Activated T-cell treated with anti-CD3 and anti-CD28 coated beads, Interleukin-2, amount 50 U/mL, for 72 hours (primary cell): ENCODE measurements at places on chromosomes 4 and X. TPM values are rescaled to one million over a fixed set of nuclear protein-coding genes. Genes with fewer than 3 reads are reported as not detected.

Gene INTS6L
- total RNA-seq = 28.6 TPM

Gene MRFAP1L1
- 57.7 TPM for total RNA-seq

Gene CPZ
- not detected for total RNA-seq

Gene RBM47
- total RNA-seq = 10.9 TPM

Gene BEND2
- total RNA-seq = not detected

GRCh38 chr4:97548943-97549583 is 594.2 kb downstream of the STPG2 start:
- DNase-seq = no peak

DNA sequence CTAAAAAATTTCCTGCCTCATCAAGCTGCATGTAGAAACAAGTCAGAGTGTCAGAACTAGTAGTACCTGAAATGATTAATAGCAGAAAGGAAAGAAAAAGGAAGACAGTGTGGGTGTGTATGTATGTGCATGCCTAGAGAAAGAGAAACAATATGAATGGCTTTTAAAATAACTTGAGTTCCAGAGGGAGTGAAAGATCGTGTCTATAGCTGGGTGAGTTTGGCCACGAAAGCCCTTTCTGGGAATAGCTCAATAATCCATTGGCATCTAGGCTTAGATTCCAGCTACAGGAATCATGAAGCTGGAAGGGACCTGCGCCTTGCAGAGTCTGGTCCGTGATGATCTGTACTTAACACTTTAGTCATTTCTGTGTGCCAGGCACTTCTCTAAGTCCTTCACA is 195.6 kb downstream of the RAPGEF2 start:
- DNase-seq = no peak
